ENCODE measurements at places on chromosomes 11 and 22.

DNA sequence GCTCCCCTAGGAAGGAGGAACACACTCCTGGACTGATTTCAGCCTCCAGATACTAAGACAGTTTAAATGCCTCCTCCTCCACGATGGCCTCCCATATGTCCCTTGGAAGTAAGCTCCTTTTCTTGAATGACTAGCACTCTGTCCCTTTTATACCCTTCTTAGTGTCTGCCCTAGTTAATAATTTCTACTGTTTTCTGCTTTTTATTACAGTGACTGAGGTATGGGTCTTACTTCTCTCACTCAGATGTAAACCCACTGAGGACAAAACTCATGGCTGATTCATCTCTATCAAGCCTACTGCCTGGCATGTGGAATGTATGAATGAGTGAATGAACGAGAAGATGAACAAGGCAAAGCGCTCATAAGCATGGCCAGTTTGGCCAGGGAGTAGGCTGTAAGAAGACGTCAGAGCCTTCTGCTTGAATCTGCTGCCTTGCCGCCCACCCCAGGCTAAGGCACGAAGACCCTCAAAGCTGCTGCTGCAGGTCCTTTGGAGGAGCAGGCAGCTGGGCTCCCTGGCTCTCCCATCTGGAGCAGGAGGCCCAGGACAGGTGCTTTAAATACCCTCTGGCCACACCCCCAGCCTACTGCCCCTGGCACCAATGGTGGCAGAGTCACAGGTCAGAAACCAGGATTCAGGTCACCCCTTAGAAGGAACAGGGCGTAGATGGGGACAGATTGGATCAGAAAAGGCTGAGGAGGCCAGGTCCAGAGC, 8.2 kb upstream of the PGA3 start:
- DNase-seq = no peak

- no peak for DNase-seq
Observed at GRCh38 chr22:42236268-42236667, 34.2 kb downstream of the TCF20 start.

GRCh38 chr11:80502511-80502910, 1061.7 kb upstream of the TENM4 start:
- no peak for DNase-seq

- no peak for DNase-seq
Observed at GRCh38 chr22:48706934-48707762, 1120.5 kb downstream of the BRD1 start.

DNA sequence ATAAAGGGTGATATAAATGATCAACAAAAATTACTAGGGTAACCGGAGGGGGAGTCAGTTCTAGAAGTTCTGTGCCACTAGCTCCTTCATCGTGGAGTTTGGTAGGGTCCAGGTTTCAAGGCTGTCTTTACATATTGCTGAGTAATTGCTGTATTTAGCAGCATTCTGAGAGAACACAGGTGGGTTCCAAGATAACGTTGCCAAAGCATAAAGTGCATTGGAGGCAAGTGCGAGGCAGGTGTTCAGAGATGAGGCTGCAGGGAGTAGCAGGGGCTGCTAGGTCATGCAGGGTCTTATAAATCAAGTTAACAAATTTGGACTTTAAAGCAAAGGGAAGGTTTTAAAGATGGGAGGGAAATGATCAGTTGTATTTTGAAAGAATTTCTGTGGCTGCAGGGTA, 17.8 kb downstream of the SGSM3 start:
- DNase-seq = no peak

DNA sequence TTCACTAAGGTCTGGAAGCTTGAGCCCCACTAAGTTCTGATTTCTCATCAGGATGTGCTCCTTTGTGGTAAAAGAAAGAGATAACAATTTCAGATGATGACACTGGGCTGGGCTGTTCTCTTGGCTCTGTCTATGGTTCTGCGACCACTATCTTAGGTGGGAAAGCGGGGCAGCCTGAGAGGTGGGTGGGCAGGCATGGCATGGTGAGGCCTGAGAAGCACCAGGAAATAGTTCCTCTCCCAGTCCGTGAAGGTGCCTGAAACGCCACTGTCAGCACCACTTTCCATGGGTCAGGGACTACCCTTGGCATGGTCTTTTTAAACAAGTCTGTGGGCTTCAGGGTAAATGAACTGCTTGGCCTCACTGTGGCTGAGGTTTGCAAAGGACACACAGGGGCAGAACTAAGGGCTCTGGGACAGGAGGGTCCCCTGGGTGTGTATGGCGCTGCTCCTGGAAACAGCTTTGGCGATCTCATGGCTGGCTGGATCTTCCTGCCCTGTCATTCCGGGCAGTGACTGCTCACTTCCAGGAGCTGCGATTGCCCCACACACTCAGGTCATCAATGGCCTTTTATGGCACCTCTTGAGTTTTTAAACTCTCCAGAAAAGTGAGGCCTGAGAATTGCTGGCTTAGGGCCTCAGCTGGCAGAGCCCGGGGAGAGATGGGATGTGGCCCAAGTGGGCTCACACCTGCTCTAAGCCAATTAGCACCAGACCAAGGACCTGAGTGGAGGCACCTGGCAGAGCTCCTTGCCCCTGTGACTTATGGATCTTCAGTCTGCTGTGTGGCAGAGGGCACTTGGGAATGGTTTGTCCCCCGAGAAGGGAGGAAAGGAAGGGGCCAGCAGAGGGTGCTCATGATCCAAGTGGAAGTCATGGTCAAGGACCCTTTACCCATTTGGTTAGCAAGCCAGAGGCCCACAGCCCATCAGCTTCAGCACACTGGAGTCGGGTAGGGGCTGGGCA, 55.6 kb upstream of the LYVE1 start:
- no peak for DNase-seq

Measured in thoracic aorta (tissue), 2 donors.